A549 treated with AZD2906 at 1 μM for 4 hours (cell line): ENCODE measurements at places on chromosomes 2 and 18. TPM values are rescaled to one million over a fixed set of nuclear protein-coding genes. Genes with fewer than 3 reads are reported as not detected.

GLI2 gene
- 16.8 to 26.9 TPM (median 22.1 TPM) in 5 replicates for total RNA-seq

ECEL1 gene
- total RNA-seq, result 0.15 to 0.25 TPM (median 0.23 TPM) in 5 replicates

EDAR gene
- 0.02 to 0.10 TPM (median 0.04 TPM) in 5 replicates for total RNA-seq

TIA1 gene
- 39.8 to 45.0 TPM (median 43.4 TPM) in 5 replicates for total RNA-seq

TRPM8 gene
- total RNA-seq, result 0.20 to 0.47 TPM (median 0.30 TPM) in 4 of 5 replicates, not detected in the other

ICOS gene
- not detected in 5 replicates for total RNA-seq

SERPINB8 gene
- total RNA-seq, result 8.2 to 11.4 TPM (median 9.6 TPM) in 5 replicates

XDH gene
- total RNA-seq, result 0.98 to 1.4 TPM (median 1.2 TPM) in 5 replicates

SALL3 gene
- total RNA-seq, result not detected in 5 replicates

ANAPC1 gene
- total RNA-seq, result 23.4 to 39.9 TPM (median 27.6 TPM) in 5 replicates

NDC80 gene
- 10.3 to 15.0 TPM (median 11.7 TPM) in 5 replicates for total RNA-seq

STARD6 gene
- not detected in 5 replicates for total RNA-seq

ADI1 gene
- total RNA-seq, result 47.6 to 61.4 TPM (median 56.1 TPM) in 5 replicates

SPP2 gene
- total RNA-seq, result not detected in 5 replicates

SLC11A1 gene
- 0.16 to 0.21 TPM (median 0.17 TPM) in 5 replicates for total RNA-seq

TSPYL6 gene
- total RNA-seq, result not detected in 5 replicates

DSG1 gene
- not detected in 5 replicates for total RNA-seq

ASAP2 gene
- total RNA-seq, result 37.8 to 48.5 TPM (median 48.2 TPM) in 5 replicates

SULT1C4 gene
- total RNA-seq, result not detected in 5 replicates

SMC6 gene
- total RNA-seq, result 21.9 to 36.6 TPM (median 28.2 TPM) in 5 replicates

SUCLG1 gene
- 90.7 to 96.0 TPM (median 93.5 TPM) in 5 replicates for total RNA-seq

EGR4 gene
- 0.19 to 0.32 TPM (median 0.25 TPM) in 5 replicates for total RNA-seq

ELOA2 gene
- total RNA-seq, result not detected in 5 replicates

GALR1 gene
- total RNA-seq, result not detected in 5 replicates
